Fibroblast of skin of back (primary cell): ENCODE measurements at places on chromosomes 5 and 9.

DNA sequence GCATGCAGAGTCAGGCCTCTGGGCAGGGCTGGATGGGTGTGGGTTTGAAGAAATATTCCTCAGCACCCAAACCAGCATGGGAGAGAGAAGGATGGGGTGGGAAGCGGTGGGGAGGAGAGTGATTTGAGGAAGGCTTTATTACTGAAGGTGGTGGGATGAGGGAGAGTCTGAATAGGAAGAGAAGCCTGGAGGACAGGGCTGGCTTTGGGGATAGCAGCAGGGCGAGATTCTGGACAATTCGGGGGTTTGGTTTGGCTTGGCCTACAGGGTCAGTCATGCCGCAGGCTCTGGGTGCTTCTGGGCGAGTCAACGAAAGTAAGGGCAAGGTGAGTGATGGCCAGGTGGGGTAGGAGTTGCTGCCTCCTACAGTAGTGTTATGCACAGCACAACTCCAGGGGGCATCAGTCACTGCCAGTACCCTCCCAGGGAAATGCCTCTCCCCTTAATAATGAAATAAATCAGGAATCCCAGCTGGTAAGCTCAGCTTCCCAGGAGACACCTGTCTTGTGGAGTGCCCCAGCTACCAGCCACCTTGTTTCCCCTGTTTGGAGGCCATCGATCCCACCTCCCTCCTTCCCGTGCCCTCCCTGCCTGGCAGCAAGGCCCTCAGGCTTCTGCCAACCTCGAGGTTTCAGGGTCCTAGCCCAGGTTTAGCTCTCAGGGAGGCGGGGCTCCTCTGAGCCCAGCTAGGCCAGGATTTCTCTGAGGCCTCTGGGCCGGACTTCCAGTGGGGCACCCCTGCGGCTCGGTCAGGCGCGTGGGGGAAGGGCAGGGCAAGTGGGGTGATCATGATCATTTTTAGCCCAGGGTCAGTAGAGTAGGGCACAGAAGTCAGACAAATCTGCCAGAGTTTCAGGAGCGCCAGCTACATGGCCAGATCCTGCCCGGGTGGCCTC lies 741 bp upstream of the NKX2-5 start:
- DNase-seq, result no peak

- DNase-seq, result peak; percentile 96
Observed at GRCh38 chr5:121273833-121274433, 577.7 kb upstream of the FTMT start.

- DNase-seq, result no peak
Observed at GRCh38 chr5:51997949-51998348, 614.7 kb downstream of the ISL1 start.

GRCh38 chr5:150188146-150188842 lies 1.6 kb upstream of the SLC6A7 start:
- DNase-seq, result no peak

DNA sequence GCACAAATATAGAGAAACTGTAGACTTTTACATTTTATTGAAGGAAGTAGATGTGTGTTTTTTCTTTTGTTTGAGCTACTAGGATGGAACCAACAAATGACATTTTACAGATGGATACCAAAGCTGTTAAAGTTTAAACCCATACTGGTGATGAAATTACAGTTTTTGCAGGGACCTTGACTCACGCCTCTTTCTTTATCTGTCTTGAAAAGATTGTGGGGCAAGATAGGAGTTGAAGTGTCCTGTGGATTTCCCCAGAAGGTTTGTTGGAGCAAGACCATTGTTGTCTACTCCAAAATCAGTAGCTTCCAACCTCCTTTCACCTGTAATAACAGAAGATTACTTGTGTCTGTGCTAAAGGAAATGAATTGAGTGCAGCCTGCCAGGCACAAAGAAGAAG lies 4.1 kb upstream of the C5orf63 start:
- DNase-seq, result no peak
